HFFc6 (cell line): ENCODE measurements at places on chromosomes 12 and 14. TPM values are rescaled to one million over a fixed set of nuclear protein-coding genes. Genes with fewer than 3 reads are reported as not detected.

DNA sequence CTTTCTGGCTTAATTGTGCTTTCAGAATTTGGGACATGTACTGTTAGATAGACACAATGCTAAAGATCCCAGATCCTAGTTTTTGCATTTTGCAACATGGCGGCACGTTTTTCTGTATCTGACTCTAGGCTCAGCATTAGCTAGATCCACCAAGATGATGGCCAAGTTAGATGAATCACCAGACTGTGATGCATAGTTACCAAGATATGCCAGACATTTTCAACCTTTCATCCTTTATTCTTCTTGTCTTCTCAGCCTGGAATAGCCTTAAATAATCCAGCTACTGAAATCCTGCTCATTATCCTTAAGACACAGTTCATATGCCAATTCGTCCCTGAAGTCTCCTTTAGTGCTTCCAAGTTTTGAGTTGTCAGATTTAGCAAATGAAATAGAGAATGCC is 144.9 kb upstream of the CRY1 start:
- H3K4me3 ChIP-seq: no peak overlapping the region
- no peak for DNase-seq
- no peaks in the 10 kb centered on the region for H3K36me3 ChIP-seq
- no peaks in the 10 kb centered on the region; the same call in 1 of the 2 replicates for H3K27me3 ChIP-seq
- no peak overlapping the region for H3K27ac ChIP-seq

DNA sequence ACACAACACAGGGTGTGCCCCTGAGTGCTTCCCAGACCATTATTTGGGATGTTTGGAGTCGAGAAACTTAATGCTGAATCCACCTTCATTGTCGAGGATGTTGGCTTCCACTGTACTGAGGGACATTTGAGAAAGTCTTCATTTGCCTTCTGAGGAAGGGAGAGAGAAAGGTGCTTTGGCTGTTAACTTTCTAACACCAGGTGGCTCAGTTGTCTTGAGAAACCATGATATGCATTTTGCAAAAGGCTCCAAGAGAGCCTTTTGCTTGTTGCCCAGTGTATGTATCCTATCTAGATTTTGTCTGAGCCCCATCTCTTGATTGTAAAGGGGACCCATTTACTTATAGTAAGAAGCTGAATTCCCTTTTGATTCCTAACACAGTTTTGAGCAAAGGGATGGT is 28.6 kb upstream of the NRXN3 start:
- H3K4me1 ChIP-seq: no peaks in the 10 kb centered on the region
- H3K27me3 ChIP-seq: no peaks in the 10 kb centered on the region; the same call in 1 of the 2 replicates
- no peak overlapping the region for H3K4me3 ChIP-seq
- H3K27ac ChIP-seq: no peak overlapping the region
- H3K36me3 ChIP-seq: no peaks in the 10 kb centered on the region
- no peak for DNase-seq

DNA sequence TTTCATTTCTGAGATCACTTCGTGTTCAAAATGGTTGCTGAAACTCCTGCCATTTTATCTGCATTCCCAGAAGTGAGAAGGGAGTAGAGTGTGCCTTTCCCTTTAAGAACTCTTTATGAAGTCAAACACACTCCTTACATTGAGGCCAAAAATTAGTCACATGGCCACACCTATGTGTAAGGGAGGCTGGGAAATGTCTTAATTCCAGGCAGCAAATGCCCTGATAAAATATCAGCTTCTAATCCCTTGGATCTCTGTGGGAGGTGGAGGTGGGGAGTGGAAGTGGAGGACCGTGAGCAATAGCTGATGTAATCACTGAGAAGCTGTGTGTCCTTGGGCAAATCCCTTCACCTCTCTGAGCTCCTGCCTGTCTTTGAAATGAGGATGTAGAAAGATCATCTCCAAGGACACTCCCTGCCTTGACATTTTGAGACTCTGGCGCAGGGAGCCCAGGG is 22.7 kb upstream of the ANKRD9 start:
- H3K4me3 ChIP-seq: no peak overlapping the region
- no peaks in the 10 kb centered on the region for H3K36me3 ChIP-seq
- peaks cover 11% of the 10 kb centered on the region for H3K4me1 ChIP-seq
- H3K27ac ChIP-seq: no peak overlapping the region
- no peaks in the 10 kb centered on the region; the same call in 1 of the 2 replicates for H3K27me3 ChIP-seq

- H3K4me3 ChIP-seq: no peak overlapping the region
- H3K4me1 ChIP-seq: peaks cover 17% of the 10 kb centered on the region
- no peaks in the 10 kb centered on the region for H3K36me3 ChIP-seq
- H3K27me3 ChIP-seq: peaks cover 20% of the 10 kb centered on the region
- no peak overlapping the region for H3K27ac ChIP-seq
- DNase-seq: no peak
These were observed 13.8 kb upstream of the CACNA1C start for GRCh38 chr12:2039034-2039433.

The OR10G2 gene
- not detected in 3 replicates for total RNA-seq

The CYP46A1 gene
- 0.24 to 0.36 TPM (median 0.29 TPM) in 3 replicates for total RNA-seq

DNA sequence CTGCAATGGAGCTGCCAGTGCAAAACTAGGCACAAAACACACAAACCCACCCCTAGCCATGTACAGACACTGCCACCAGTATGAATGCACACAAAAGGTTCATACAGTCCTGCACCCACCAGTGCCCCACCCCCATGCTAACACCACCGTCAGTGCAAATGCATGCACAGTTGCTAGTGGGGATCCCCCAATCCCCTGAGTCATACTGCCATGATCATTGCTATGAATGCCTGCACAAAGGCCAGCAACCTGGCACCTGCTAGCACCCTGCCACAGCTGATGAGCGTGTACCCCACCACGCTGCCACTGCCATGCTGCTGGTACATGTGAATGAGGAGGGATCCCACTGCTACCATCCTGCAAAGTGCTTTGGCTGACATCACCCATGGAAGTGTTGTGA is 23.9 kb downstream of the PZP start:
- H3K4me1 ChIP-seq: no peaks in the 10 kb centered on the region
- no peak overlapping the region for H3K4me3 ChIP-seq
- H3K27ac ChIP-seq: no peak overlapping the region
- H3K27me3 ChIP-seq: no peaks in the 10 kb centered on the region
- no peaks in the 10 kb centered on the region; the same call in 1 of the 2 replicates for H3K36me3 ChIP-seq

The FOXN4 gene
- total RNA-seq: not detected in 3 replicates

- no peak overlapping the region for H3K27ac ChIP-seq
- H3K36me3 ChIP-seq: no peaks in the 10 kb centered on the region
- peaks cover 59% of the 10 kb centered on the region for H3K4me1 ChIP-seq
- H3K27me3 ChIP-seq: no peaks in the 10 kb centered on the region
These were observed 63.1 kb downstream of the DRAM1 start for GRCh38 chr12:101940400-101940950.

The MDGA2 gene
- not detected in 3 replicates for total RNA-seq

The GLRX5 gene
- total RNA-seq: 39.5 to 46.3 TPM (median 44.5 TPM) in 3 replicates

The C14orf132 gene
- 24.6 to 30.9 TPM (median 29.7 TPM) in 3 replicates for total RNA-seq

DNA sequence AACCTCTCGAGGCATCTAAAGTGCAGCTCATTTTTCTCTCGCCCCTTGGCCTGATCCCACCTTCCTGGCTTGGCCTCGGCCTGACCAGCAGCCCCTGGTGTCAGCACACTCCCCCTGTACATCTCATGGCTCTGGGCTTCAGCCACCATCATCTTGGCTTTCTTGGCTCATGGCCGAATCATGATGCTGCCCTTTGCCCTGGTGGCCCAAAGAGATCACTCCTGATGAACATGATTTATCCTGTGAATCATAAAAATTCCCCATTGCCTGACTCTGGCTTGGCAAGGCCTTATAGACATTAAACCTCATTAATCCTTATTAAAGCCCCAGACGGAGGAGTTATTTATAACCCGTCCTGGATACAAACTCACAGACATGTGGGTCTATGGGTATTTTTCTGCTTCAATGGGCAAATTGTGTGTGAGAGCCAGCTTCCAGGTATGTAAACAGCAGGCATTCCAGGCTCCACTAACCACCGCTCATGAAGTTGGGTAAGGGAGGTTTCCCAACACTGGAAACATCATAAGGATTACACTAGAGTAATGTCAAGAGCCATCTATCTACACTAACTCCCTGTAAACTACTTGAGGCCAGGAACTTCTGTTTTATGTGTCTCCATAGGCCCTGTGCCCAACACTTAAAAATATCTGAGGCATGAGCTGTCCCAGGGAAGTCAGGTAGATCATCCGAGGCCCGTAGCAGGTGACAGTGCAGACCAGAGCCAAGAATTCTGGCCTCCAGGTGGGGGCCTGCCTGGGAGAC is 171.2 kb downstream of the TTC8 start:
- peak; percentile 69 for DNase-seq
- H3K36me3 ChIP-seq: 0 out of 2 replicates have a peak, but pooled peaks cover 3% of the 10 kb centered on the region
- H3K4me1 ChIP-seq: peaks cover 61% of the 10 kb centered on the region
- peak overlapping the region; percentile 36; the same call in 1 of the 2 replicates for H3K4me3 ChIP-seq
- peaks cover 1% of the 10 kb centered on the region for H3K27me3 ChIP-seq
- H3K27ac ChIP-seq: peak overlapping the region; percentile 72

GRCh38 chr12:115185506-115185905 is 501.5 kb upstream of the TBX3 start:
- H3K4me1 ChIP-seq: peaks cover 10% of the 10 kb centered on the region
- H3K27ac ChIP-seq: no peak overlapping the region
- H3K4me3 ChIP-seq: no peak overlapping the region
- peaks cover 2% of the 10 kb centered on the region; the same call in 1 of the 2 replicates for H3K27me3 ChIP-seq

The FBLN5 gene
- total RNA-seq: 117 to 199 TPM (median 134 TPM) in 3 replicates

DNA sequence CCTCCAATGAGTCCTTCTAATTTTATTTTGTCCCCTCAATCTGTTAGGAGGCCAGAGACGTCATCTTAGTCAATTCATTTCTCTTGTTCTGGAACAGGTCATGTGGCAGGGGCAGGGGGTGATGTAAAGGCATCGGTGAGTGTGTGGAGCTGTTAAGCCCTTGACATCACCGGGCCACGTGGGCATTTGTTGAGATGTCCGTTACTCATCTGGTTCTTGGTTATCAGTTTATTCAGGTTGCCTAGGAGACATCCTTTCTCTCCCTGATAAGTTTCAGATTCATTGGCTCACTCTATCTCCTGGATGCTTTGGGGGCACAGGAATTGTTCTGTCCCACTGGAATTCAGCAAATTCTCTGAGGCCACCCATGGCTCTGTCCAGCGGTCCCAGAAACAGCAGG is 33.6 kb upstream of the SEL1L start:
- no peak for DNase-seq
- H3K36me3 ChIP-seq: no peaks in the 10 kb centered on the region

The TAS2R30 gene
- 0.30 to 0.46 TPM (median 0.40 TPM) in 3 replicates for total RNA-seq

The TTC6 gene
- total RNA-seq: 0.48 TPM in 1 of 2 replicates, not detected in the other

The POTEG gene
- not detected in 3 replicates for total RNA-seq

The NRL gene
- total RNA-seq: 0.38 to 0.51 TPM (median 0.42 TPM) in 3 replicates

GRCh38 chr12:53336181-53336681 is at the start of gene SP7:
TSS of gene SP7 (minus strand) at chr12:53336354. CDS start at chr12:53335646, 708 bp downstream.
- no peak for DNase-seq
- no peaks in the 10 kb centered on the region for H3K36me3 ChIP-seq
- no peak within 1 kb of the TSS for H3K27ac ChIP-seq
- H3K4me1 ChIP-seq: peaks cover 7% of the 10 kb centered on the region
- peaks cover 40% of the 10 kb centered on the region for H3K27me3 ChIP-seq

The PRPH gene
- not detected in 3 replicates for total RNA-seq

DNA sequence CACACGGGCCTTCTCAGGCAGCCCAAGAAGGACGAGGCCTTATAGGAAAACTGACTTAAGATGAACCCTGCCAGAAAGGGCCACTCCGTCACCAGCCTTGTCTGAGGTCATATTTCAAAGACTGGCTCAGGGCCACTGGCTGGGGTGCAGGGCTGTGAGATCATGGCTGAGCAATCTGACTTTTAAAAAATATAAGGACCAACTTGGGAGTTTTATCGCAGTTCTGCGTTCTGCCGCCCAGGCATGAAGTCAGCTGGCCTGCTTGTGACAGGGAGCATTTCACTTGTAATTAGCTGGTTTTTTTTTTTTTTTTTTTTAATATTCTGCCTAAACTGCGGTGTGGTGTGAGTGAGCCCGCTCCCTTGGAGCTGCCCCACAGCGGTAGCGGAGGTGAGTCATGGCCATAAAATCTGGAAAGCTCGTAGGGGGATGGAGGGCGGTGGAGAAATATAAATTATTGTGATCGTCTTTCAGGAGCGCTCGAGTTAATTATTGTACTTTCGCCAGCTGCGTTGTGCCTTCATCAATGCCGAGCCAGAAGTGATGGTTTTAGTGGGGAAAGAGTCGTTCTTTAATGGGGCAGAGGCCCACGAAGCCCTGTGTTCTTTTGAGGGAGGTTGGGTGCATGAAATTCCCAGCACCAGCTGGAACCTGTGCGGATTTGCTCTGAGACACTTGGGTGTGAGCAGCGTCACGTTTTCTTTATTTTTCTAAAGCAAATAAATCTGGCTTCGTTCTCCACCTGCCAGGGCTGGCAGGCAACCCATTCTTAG is 231.9 kb downstream of the C12orf75 start:
- peak overlapping the region; percentile 68; the same call in 1 of the 2 replicates for H3K27ac ChIP-seq
- peaks cover 2% of the 10 kb centered on the region; the same call in 1 of the 2 replicates for H3K27me3 ChIP-seq
- H3K4me3 ChIP-seq: peak overlapping the region; percentile 60; the same call in 1 of the 2 replicates
- DNase-seq: peak; percentile 66
- H3K4me1 ChIP-seq: peaks cover 18% of the 10 kb centered on the region

DNA sequence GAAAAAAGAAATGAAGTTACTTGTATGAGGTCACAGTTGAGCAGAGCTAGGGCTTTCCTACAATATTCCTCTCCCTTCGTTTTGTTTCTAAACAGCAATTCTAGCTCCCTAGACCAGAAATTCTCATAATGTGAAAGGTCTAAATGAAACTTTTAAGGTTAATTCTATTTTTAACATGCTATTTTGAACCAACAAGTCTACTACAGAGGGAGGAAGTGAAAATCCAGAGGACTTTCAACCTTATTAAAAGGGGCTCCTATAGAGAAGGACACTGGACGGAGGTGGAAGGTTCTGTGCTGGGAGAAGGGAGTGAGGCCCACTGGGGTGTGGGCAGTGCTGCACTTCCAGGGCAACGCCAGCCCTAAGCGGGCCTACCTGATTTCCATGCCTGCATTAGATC is 13.4 kb downstream of the GSG1 start:
- peaks cover 33% of the 10 kb centered on the region for H3K4me1 ChIP-seq
- DNase-seq: no peak
- peaks cover 2% of the 10 kb centered on the region for H3K27me3 ChIP-seq
- H3K36me3 ChIP-seq: peaks cover 7% of the 10 kb centered on the region

The PLEKHD1 gene
- total RNA-seq: 0.05 TPM in 1 of 3 replicates, not detected in the others

The DACT1 gene
- total RNA-seq: 3.5 to 4.7 TPM (median 4.7 TPM) in 3 replicates

The RNASE3 gene
- total RNA-seq: not detected in 3 replicates

DNA sequence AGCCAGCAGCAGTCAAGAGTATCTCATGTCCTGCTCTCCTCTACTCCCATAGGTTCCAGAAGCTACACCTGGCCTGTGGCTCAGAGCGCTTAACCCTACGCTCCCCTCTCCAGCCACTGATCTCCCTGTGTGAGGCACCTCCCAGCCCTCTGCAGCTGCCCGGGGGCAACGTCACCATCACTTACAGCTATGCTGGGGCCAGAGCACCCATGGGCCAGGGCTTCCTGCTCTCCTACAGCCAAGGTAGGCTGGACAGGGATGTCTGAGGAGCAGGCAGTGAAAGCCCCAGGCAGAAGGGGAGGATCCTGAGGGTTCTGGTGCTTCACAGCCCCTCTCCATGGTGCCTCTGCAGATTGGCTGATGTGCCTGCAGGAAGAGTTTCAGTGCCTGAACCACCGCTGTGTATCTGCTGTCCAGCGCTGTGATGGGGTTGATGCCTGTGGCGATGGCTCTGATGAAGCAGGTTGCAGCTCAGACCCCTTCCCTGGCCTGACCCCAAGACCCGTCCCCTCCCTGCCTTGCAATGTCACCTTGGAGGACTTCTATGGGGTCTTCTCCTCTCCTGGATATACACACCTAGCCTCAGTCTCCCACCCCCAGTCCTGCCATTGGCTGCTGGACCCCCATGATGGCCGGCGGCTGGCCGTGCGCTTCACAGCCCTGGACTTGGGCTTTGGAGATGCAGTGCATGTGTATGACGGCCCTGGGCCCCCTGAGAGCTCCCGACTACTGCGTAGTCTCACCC is 3.6 kb downstream of the LRP10 start:
- peaks cover 29% of the 10 kb centered on the region for H3K36me3 ChIP-seq
- H3K27ac ChIP-seq: no peak overlapping the region
- peaks cover 30% of the 10 kb centered on the region for H3K4me1 ChIP-seq
- DNase-seq: no peak
- peaks cover 1% of the 10 kb centered on the region; the same call in 1 of the 2 replicates for H3K27me3 ChIP-seq
- no peak overlapping the region for H3K4me3 ChIP-seq
